ENCODE measurements at places on chromosomes 7 and 10.

DNA sequence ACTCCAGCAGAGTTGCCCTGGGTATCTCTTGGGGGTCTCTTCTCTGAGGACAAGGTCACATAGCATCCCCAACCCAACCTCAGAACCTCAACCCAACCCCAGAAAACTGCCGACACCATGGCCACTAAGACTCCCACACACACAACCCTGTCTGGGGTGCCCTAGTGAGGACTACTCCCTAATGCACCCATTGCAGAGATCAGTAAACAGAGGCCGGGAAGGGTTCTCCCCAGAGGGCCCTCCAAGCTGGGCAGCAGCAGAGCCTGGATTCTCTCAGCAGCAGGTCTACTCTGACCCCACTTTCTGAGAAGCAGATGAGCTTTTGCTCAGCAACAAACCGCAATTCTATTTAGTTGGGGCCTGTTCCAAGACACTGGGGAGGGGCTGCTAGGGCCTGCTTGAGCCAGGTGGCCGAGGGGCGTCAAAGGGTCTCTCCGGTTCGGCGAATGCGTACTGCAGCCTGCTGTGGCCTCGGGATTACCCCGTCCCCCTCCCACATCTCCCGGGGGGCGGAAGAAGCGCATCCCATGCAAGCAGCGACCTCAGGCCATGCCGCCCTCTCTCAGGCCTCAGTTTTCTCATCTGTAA is 828 bp downstream of the OGDHL start:
- no peak for DNase-seq

DNA sequence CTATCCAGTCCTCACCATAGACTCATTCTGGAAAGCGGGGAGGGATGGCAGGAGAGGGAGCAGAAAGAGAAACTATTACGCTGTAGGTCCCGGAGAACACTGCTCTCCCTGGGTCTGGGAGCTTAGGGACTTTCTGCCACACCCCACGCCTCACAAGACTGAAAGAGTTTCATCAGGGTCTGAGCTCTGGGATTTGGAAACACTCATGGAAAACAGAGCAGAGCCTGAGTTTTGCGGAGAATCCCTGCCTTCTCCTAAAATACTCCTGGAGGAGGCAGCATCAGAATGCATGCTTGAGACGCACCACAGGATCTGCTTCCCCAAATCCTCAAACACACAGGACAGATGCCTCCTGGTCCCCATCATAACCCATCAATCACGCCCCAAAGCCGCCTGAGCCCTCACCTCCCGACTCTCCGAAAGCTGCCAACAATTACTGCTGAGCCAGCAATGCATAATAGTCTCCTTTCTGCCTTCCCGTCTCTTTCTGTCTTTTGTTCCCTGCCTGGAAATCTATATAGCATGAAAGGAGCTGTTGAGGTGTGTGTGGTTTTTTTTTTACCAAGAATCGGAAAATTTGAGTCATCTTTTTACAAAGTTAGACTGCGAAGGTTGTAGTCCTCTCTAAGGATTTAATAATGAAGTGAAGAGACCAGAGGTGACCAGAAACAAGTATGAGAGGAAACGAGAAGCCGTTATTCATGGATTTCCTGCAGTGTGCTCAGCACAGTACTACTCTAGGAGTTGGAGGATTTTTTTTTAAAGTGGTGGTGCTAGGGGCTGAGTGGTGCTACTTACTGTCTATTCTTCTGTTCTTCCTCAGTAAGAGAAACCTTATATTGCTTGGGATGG is 37.7 kb downstream of the ASB13 start:
- no peak for DNase-seq

GRCh38 chr7:106561151-106561550 is 99.8 kb downstream of the CCDC71L start:
- no peak for DNase-seq

DNA sequence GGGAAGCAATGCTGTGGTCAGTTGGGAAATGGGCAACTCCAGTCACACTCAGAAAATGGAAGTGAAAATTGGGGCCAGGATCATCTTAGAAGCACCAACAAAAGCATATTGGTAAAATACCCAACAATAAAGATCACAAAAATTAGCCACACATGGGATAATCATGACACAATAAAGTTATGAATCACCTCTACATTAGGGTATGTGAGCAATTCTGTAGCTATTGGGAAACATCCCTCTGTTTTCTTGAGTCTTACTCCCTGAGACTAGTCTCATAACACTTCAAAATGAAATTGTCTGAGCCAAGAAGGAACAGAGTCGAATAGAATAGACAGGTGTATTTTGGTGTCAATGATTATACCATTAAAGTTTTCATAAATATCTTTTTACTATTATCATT is 178.3 kb downstream of the DYNC1I1 start:
- no peak for DNase-seq

DNA sequence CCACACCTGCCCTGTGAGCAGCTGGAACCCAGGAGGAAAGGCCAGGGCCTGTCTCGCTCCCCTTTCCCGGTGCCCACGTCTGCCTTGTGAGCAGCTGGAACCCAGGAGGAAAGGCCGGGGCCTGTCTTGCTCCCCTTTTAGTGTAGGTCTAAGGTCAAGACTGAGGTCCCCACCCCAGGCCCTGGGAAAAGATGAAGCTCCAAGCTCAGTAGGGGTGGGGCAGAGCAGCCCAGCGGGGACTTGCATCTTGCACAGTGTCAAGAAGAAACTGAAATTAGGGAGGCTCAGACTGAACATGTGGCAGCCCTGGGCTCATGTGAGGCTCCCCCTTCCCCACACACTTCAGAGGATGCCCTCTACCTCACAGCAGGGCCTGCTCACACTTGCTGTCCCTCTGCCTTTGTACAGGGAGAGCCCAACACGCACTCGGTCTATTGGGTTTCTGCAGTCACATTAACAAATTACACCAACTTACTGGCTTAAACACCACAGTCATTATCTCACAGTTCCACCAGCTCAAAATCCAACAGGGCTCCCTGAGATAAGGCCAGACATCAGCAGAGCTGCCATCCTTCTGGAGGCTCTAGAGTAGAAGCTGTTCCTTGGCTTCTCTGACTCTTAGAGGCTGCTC is 12.4 kb downstream of the POLL start:
- DNase-seq: no peak

GRCh38 chr10:79069325-79070080 is 737 bp downstream of the ZMIZ1 start:
- peak; percentile 43 for DNase-seq

- DNase-seq: no peak
Observed at GRCh38 chr10:132146941-132147915, 39.5 kb upstream of the DPYSL4 start.

- no peak for DNase-seq
Observed at GRCh38 chr7:28102797-28103196, 77.8 kb downstream of the JAZF1 start.

- no peak for DNase-seq
Observed at GRCh38 chr7:99497766-99498545, 2.1 kb downstream of the ZNF394 start.

DNA sequence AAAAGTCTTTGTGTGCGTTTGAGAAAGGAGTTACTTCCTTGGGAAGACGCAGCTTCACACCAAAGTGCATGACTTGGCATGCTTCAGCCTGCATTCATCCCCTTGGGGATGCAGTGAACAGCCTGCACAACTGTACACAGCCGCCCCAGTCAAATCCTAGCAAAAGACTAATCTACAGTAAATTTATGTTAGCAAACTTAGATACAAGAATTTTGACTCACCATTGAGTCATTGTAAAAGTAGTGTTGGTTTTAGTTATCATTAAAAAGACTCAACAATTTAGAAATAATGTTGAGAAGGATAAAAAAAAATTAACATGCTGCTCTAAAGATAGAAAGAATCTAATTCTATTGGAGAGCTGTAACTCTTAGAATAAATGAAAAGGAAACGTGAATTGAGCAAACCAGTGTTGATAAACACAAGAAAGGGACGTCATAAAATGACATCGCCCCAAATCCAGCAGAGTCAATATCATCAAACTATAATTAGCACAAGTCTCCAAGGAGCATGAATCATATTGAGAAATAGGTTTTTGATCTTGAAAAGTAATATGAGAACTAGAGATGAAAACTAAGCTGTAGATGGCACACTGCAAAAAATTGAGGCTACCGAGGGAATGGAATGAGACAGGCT is 11.9 kb upstream of the OPTN start:
- DNase-seq: no peak

GRCh38 chr10:18449611-18450026 is 201.8 kb downstream of the NSUN6 start:
- DNase-seq: no peak

GRCh38 chr10:119051775-119052174 is 22.3 kb downstream of the NANOS1 start:
- no peak for DNase-seq

GRCh38 chr7:24924375-24924774 is 55.6 kb downstream of the OSBPL3 start:
- DNase-seq: no peak

GRCh38 chr10:123139521-123140163 is 3.9 kb downstream of the HMX3 start:
- no peak for DNase-seq

DNA sequence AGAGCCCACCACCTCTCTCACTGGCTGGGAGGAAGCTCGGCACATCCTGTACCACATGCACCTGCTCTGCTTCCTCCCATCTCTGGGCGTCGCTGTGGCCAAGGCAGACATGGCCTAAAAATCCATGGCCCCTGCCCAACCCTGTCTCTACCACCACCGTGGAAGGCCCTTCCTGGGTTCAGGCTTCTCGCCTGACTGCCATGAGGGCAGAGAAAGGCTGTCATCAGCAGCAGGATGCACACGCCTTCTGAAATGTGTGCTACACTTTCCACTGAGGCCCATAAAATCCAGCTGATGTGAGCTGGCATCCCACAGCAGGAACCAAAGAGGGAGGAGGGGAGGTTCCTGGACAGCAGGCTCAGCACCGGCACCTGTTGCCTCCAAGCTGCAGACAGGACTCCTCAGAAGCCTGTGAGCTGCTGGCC is 93.4 kb downstream of the PTPRN2 start:
- DNase-seq: no peak

GRCh38 chr10:70367195-70367796 is 15.1 kb downstream of the LRRC20 start:
- no peak for DNase-seq

- DNase-seq: peak; percentile 78
Observed at GRCh38 chr10:132961787-132962622, 19.6 kb upstream of the CFAP46 start.

GRCh38 chr7:17307558-17307957 is 9.1 kb downstream of the AHR start:
- DNase-seq: no peak

- no peak for DNase-seq
Observed at GRCh38 chr10:94546049-94546900, 687 bp downstream of the HELLS start.

DNA sequence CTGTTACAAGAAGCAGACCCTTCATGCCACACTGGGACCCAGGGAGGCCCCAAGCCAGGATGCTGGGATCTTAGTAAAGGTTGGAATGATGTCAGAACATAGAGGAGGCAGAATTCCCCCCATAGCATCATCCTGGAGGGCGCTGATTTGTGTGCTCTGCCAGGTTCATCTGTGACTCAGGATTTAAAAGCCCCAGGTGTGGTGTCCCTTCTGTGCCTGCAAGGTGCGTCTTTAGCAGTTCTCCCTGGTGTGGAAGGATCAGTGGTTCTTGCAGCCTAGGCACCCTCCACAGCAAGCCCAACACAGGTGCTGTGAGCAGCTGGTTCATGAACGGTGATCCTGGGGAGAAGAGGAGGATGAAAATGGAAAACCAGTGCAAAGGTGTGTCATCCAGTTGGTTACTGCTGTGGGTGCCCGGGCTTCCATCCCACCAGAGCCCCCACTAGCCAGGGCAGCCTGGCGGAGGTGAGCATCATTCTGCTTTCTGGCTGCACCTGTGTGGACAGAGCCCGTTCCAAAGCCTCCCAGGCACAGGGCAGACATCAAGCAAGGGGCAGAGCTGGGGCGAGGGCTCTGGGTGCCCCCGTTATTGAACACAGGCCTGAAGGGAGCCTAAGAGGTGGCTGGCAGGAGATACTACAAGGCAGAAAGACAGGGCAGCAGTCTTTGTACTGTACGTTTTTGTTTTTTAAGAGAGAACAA is 49.5 kb downstream of the IKZF1 start:
- DNase-seq: no peak

DNA sequence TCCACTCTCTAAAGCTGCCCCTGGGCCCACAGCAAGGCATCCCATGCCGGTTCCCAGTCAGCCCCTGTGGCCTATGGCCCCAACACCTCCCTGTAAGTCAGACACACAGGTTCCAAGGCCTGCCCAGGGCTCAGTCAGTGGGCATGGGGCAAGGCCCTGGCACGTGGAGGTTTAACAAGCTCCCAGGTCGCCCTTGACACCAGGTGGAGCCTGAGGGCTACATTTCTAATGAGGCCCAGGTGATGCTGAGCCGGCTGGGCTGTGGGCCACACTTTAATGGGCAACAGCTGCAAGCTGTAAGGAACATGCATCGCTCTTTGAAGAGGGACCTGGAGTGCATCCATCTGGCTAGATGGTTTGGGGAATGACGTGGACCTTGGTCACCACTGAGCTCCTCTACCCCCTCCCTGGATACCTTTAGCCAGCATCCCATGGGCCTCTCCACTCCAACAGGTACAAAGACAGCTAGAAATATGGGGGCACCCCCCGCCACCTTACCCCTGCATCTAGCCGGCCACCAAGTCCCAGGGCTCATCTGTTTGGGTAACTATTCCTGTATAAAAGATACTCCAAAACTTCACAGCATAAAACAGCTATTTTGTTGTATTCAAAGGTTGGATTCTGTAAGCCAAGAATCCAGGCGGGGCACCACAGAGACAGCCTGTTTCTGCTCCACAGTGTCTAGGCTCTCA is 122.5 kb downstream of the OAT start:
- DNase-seq: no peak

DNA sequence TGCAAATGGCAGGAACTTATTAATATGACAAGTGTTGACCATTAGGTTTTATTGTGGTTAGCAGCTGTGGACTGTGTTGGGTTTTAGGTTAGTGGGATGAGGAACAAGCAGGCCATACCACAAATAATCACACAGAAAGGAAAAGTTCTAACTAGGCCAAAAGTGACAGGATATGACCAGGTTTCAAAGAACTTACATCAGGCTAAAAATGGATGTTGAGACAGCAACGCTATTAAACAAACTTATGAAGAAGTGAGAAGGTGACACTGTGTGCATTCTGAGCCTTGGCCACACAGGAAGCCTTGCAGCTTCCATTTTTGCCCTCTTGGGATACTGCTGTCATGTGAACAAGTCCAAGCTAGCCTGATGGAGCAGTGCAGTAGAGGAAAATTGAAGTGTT is 568.8 kb downstream of the HTR7 start:
- no peak for DNase-seq

DNA sequence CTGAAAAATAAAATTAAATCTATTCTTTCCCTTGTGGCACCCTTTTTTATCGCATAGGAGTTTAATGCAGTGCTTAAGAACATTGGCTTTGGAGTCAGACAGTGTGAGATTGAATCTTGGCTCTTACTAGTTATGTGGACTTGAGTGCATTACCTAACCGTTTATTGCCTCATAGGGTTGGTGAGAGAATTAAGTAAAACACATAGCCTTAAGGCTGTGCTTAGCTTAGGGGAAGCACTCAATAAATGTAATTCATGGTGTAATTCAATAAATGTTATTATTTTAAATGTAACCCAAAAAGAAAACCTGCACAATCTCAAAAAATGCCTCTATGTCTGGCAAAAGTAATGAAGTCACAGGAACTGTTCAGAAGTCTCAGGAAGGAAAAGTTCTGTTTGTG is 2.7 kb downstream of the STK17A start:
- DNase-seq: no peak
